ENCODE measurements at places on chromosomes 13 and 19. TPM values are rescaled to one million over a fixed set of nuclear protein-coding genes. Genes with fewer than 3 reads are reported as not detected.

- peak; percentile 40 for DNase-seq
These were observed 70.5 kb upstream of the CSNK1A1L start for GRCh38 chr13:37175996-37176395.

GRCh38 chr13:102400675-102401145 lies 1.1 kb downstream of the FGF14 start:
- no peak for DNase-seq

GRCh38 chr13:75931116-75931515 lies 295.0 kb downstream of the LMO7 start:
- no peak for DNase-seq

DNA sequence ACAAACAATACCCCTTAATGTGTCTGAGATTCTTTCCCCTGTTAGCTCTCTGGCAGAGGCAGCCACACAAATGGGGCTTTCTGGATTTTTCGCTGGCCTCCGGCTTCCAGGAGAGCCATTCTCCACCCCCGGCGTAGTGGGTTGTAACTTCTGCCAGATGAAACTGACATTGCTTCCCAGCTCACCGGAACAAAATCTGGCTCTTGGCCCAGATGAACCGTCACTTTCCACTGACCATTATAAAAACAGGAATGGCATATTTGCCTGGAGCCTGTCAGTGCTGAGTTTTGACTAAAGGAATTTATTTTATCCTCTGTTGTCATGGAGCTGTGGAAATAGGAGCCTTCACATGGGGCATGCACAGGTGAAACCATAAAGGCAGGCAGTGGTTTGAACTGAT lies 120.6 kb upstream of the GPR12 start:
- no peak for DNase-seq

Gene SIAH3
- not detected for total RNA-seq

- DNase-seq, result no peak
These were observed 17.4 kb downstream of the PIP5K1C start for GRCh38 chr19:3682741-3683404.

DNA sequence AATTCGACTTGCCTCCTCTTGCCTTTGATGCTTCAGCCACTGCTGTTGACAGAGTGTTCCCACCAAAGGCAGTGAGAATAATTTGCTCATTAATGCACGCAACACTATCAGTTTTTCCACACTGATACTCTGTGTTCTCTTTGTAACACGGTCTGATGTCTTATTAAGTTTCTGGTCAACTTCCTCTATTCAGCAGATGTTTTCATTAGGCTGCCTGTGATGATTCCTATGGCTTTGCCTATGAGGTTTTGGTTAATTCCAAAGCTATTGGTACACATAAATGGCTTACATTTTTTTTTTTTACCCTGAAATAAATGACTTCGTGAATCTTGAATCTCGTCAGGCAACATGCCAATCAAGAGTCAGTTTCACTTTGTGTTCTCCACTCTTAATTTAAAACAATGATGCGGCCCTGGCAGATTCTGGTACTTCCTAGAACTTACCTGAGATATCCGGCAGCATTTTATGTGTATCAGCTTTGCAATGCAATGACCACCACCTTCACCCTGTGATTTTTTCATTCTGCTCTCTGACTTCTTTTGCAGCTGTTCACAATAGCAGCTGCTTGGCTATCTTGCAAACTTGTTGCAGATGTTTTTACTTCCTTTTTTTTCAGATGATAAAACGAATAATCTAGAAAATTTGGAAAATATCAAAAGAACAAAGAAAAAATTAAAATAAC lies 27.5 kb upstream of the KL start:
- DNase-seq, result no peak

Gene ZNF44
- 13.2 TPM for total RNA-seq

DNA sequence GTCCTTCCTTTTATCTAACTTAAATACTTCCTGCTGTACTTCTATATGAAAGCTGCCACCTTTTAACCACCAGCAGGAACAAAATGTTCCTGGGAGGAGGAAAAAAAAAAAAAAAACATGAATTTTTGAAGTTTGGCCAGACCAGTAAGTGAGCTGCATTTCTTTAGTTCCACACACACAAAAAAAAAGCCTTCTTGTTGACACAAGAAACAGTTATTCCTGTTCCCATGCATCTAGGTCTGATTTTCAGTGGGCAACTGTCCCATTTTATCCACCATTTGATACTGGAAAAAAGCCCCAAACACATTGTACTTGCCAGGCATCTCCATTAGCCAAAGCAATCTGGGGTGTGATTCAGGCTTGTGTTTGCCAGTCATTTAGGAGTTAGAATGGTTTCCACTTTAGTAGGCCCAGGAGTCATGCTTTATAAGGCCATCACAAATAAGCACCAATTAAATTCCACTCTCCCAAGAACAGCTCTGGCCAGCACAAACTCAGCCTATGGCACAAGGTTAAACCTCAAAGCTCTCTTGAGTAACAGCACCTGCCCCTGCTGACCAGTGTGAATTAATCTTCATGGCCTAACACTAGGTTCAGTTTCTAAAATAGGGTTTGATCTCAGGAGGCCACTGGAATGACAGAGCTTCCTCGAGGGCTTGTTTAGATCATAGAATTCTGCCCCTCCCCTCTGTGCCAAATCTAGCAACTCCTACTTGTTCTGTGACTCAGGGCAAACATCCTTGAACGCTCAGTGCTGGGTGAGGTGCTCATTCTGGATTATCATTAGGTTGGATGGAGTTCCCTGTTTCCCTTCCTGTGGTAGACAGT lies 67.1 kb downstream of the NUFIP1 start:
- DNase-seq, result peak; percentile 75

DNA sequence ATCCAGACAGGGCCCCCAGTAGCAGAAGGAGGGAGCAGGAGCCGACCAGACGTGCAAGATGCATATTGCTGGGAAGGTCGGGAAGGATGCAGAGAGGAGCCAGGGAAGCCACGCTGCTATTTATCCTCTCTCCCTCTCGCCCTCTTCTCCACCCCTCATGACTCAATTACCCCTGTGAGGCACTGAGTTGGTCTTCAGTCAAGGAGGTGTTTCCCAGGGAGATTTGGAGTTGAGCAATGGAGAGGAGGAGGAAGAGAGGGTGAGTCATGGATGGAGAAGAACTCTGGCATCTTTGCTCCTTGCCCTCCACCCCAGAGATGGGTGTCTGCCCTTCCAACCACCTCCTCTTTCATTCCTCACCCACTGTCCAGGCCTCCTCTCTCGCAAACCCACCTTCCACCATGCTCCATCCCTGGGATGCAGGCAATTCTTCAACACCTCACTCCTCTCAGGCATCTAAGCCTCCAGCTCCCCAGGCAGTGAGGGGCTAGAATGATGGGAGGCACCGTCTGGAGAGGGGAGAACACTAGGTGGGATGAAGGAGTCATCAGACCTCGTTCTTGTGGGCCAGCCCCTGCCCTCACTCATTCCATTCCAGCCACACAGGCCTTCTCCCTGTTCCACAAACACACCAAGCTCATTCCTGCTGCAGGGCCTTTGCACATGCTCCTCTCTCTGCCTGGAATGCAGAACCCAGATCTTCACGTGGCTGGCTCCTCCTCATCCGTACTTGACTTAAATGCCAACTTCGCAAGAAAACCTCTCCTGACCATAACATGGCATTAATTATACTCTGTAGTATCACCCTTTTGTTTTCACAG lies at the start of gene SBSN:
TSS of gene SBSN (minus strand) at position 94 of the 821 bp plus-strand sequence. CDS start at position 64, 30 bp downstream.
- DNase-seq, result no peak

GRCh38 chr13:27961227-27962085 lies 7.7 kb downstream of the CDX2 start:
- DNase-seq, result no peak

Gene KLK12
- total RNA-seq, result not detected

- DNase-seq, result no peak
These were observed 1623.4 kb upstream of the PRR20A start for GRCh38 chr13:55517312-55517711.

Gene OR10H3
- total RNA-seq, result not detected

DNA sequence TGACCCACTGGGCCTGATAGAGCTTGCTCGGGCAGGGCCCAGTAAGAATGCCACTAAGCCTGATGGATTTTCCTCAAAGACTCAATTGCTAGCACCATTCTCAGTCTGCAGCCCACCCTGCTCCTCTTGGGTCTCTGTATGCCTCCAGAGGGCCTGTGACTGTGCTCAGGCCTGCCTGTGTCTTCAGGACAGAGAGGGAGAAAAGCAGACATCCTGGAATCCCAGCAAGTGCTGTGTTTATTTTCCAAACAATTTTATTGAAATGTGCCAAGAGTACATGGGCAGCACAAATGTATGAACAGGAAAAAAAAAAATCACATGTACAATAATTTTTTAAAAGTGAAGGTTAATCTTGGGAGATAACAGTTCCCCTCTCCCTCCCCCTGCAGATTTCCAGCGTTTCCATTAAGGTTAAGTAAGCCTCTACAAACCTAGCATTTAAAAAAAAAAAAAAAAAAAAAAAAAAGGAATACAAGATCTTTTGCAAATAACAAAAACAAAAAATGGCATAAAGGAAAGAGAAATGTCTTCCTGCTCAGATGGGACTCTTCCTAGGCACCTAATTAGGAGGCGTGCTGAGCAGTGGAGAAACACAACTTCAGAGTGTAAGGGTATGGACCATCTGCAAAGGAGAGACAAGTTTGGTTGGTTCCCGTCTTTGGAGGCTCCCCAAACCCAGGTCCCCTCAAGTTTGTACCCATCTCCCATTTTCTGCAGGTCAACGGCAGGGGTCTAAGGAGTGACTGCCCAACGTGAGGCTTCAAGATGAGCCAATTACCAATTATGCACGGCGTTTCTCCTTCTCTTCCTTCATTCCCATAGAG lies 4.8 kb upstream of the ECH1 start:
- DNase-seq, result no peak

GRCh38 chr13:49213539-49213938 lies 6.6 kb upstream of the MLNR start:
- no peak for DNase-seq

Gene ZNF441
- total RNA-seq, result 14.1 TPM

GRCh38 chr13:51731759-51732158 lies 72.2 kb downstream of the DHRS12 start:
- DNase-seq, result no peak

Gene TUBB4A
- total RNA-seq, result 31.0 TPM

Gene DNAJC3
- 45.8 TPM for total RNA-seq

DNA sequence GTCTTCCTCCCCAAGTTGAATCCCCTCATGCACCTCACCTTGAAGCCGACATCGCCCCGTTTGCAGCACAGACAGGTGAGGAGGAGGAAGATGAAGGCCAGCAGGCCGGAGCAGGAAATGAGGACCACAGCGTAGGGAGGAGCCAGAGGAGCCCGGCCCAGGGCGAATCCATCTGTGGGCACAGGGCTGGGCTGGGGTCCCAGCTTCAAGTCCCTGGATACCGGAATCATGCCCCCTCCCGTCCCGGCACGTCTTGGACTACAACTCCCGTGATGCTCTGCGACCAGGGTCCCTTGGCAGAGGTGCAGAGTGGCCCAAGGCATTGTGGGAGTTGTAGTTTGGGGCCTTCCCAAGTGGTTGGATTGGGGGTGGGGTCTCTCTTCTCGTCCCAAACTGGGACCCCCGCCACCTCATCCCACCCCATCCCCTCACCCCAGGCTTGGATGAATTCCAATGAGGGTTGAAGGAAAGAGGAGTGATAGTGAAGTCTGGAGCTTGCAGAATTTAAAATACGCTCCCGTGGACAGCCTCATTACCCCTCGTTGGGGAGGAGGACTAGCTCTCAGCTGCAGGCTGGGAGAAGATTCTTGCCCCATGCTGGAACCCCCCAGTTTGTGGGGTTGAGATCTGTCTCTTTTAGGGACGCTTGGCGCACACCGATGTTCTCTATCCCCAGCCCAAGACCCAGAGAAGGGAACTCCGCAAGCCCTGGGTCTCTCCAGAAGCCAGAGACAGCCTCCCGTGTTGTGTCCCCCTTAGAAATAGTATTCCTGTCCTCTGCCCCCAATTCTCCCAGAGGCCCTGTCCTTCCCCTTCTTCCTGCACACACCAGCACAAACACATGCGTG lies 990 bp downstream of the LMTK3 start:
- DNase-seq, result peak; percentile 44

DNA sequence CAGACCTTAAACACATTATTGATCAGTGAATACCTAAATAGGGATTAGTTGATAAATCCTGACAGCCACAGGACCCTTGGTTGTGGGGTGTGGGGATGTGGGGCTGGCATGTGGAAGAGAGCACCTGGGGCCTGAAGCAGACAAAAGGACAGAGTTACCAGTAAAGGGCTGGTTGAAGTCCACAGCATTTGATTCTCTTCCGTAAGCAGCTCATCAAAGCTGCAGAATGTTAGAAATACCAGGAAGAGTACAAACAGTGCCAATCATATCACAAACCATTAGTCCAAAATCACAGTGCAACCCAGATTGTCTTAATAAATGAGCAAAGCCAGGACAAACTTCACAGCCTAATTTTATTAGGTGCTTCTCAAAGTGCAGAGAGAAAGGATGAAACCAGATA lies 92.5 kb upstream of the KL start:
- no peak for DNase-seq

- DNase-seq, result no peak
These were observed 56.1 kb downstream of the DOCK9 start for GRCh38 chr13:98921786-98922185.

DNA sequence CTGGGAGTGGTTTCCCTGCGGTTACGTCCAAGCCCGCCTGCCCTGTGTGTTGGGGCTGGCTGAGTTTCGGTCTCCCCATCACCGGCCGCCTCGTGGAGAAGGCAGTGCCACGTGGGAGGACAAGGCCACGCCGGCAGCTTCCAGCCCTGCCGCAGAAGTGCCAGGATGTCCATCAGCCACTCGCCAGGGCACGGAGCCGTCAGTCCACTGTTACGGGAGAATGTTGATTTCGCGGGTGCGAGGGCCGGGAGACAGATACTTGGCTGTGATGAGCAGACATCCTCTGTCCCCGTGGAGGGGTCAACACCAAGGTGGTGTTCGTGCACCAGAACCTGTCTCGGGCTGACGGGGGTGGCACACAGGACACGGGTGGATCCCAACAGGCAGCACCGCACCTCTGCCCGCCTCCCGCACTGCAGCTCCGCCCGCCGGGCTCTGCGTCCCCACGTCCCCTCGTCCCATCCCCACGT lies 86.4 kb upstream of the MCF2L start:
- DNase-seq, result no peak

Gene IQCN
- total RNA-seq, result 6.3 TPM

DNA sequence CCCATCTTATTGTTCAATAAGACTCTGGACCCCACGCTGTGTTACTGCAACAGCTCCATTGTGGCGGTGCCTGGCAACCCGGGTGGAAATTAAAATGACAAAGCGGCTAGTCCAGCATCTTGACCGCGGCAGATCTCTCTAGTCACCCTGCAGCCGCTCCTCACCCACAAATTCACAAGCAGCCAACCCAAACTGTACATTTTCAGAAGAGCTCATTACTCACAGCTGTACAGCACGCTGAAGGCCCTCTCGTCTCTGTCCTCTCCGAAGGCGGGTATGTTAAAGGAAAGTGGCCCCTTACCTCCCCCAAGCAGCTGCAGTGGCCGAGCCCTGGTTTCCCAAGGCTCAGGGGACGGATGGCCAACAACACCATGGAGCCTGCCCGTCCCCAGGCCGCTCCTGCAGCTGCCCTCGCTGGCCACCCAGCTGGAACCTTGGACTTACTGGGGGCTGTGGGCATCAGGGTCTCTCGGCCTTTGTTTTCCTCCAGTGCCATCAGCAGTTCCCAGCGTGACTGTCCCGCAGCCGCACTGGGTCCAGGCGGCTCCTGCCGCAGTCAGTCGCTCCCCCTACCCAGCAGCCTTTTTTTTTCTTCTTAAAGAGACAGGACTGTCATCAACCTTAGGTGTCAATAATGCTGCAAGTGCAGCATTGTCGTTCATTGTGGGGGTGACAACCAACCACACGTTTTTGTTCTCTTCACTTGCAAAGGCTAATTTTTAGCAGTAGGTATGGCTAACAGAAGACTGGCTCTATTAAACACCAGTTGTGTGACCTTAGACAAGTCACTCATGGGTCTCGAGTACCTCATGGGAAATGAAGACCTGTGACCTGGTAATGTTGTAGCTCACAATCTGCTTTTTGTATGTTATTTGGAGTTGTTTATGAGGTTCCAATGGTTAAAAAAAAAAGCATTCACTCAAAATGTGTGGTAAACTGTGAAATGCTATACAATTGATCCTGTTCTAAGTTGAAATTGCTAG lies at the start of gene SACS:
TSS of gene SACS (minus strand) at position 532 of the 983 bp plus-strand sequence. CDS start 22,463 bp downstream, outside the sequence.
- no peak for DNase-seq

All from tibial nerve (tissue), 4 donors.